GM23248 (cell line): ENCODE measurements at places on chromosomes 5 and 9.
A peak's percentile ranks its signal among the peaks of the same experiment; 100 is the strongest.

DNA sequence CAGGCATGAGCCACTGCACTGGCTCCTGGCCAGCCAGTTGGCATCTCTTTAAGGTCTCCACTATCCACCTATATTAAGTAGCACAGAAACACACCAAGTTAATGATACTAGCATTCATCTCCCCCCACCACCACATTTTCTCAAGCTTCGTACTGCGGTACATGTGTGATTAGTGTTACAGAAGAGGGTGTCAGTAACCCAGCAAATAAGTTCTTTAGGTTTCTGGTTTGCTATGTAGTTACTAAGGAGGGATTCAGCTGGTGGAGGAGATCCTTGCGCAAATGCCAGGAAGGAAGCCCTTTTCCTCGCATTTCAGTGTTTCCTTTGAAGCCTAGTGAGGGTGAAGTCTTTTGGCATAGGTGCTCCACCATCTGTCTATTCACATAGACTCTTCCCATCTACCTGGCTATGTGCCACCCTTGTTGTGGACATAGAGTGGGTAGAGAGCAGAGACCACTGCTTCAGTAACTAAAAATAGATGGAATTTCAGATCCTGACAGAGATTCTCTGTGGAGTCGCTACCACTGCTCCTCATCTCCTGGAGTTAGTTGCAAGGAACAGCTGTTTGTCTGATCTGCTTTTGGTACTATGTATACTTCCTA is 16.7 kb downstream of the UBE2D2 start:
- DNase-seq, result no peak

DNA sequence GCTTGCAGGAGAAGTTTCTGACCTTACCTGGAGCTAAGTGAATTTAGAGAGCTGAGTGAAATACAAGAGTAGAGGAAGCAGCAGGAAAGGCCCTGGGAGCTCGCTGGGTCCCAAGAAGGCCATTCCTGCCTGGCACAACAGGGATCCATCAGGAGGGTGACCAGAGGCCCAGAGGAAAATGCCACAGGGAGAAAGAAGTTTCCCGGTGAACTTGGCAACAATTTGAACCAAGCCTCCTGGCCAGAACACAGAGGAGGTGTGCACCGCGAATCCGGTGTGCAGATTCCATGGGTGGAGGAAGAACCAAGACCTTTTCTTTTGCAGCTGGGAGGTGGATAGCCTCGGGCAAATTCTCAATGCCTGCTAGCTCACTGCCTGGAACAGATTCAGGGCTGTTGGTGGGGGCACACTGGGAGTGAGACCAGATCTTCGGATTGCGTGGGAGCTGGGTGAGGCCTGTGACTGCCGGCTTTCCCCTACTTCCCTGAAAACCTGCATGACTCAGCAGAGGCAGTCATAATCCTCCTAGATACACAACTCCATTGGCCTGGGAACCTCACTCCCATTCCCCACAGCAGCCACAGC is 1850.9 kb upstream of the NUDT12 start:
- DNase-seq, result no peak

DNA sequence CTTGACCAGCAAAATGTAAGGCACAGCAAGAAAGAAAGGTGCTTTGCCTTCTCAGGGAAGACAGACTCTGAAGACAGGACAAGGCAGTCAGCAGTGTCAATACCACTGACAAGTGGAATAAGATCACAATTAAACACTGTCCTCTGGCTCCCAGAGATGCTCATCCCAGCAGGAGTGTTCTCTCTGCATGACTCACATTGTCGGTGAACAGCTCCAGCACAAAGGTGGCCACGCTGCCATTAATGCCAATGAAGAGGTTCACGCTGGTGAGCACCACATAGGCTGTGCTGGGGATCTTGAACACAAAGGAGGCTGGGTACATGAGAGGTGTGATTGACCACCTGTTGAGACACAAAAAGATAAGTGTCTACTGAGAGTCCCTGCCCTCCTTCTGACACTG is 31.9 kb downstream of the NIPSNAP3B start:
- no peak for DNase-seq

GRCh38 chr5:175689147-175689991 is 31.5 kb downstream of the HRH2 start:
- DNase-seq, result peak; percentile 33

GRCh38 chr5:35790457-35790822 is 66.3 kb upstream of the IL7R start:
- DNase-seq, result no peak

- no peak for DNase-seq
These were observed 23.7 kb downstream of the BICD2 start for GRCh38 chr9:92740969-92741368.

- no peak for DNase-seq
These were observed 2.4 kb downstream of the PSD2 start for GRCh38 chr5:139797856-139798510.

DNA sequence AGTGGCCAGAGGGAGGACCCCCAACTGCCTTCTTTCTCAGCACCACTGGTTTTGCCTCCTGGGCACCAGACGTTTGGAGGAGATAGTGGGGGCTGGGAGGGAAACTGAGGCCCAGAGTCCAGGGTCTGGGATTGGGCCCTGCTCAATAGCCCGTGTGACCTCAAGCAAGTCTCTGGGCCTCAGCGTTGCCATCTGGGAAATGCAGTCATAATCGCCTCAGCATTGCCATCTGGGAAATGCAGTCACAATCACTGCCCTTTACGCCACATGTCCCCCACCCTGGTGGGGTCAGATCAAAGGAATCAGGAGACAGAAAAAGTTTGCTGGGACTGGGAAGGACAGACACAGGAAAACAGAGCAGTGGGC is 1.6 kb downstream of the SH2D3C start:
- DNase-seq, result no peak

DNA sequence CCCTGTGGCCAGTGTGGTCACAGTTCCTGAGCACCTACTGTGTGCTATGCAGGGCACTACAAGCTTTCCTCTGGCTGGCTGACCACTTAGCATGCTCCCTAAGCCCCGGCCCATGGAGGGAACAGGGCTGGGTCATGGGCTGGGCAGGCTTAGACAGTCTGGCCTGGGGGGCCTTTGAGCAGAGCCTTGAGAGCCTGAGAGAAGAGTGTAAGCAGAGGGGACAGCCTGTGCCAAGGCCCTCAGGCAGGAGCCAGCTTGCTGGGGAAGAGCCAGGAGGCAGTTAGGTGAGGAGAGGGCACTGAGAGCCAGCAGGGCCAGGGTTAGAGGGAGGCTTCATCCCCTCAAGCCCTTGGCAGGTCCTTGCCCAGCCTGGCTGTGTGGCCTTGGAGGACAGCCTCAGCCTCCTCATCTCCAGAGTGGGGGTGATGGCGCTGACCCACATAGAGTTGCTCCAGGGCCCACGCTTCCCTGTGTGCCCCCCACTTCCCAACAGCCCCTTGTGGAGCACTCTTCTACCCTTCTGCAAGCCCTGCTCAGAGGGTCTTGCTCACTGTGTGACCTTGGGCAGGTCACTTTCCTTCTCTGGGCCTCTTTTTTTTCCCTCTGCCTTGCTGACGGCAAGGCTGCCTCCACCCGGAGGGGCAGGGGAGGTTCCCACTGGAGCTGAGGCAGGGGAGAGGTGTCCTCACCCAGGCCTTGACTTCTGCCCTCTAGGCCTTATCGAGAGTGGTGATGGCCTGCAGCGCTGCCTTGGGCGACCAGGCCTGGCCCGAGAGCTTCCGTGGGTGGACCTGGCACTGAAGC is 107.1 kb downstream of the PHF2 start:
- DNase-seq, result no peak

DNA sequence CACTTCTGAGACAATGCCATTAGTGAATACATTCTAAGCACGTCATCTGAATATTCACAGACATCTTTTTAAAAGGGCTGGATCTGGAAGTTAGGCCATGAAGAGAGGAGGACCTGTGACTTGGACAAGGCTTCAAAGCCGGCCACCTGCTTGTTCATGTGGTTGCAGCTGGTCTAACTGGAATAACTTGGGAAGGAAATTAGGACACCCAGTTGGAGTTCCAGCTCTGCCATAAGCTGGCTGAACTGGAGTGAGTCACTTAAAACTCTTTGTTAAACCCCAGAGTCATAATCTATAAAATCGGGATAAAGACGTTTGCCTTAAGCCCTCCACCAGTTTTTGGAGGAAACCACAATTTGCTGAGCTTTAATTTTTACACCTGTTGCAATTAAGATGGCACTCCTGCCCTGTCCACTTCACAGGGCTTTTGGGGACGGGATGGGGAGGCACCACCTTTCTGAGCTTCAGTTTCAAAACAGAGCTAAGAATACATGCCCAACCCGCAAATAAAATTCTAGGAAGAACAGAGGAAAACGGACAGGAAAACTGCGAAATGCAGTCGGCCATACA is 536 bp upstream of the STX17 start:
- DNase-seq, result peak; percentile 35

GRCh38 chr5:150598821-150599273 is 41.6 kb upstream of the SYNPO start:
- DNase-seq, result no peak

DNA sequence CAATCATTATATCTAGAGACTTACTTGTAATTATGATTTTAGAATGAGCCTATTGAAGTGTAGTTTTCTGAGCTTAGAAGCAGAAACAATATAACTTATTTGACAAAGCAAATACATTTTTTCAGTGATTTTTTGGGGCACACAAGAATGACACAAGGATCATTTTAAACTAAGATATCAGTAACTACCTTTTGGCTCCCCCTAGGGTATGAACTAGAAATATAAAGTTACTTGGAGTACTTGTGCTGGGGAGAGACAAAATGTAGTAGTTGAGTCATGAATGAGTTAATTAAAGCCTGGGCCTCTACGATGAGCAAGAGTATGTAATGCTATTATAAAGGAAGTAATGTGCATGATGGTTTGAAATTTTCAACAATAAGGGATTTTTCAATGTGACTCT is 1244.1 kb upstream of the ACO1 start:
- DNase-seq, result peak; percentile 50

DNA sequence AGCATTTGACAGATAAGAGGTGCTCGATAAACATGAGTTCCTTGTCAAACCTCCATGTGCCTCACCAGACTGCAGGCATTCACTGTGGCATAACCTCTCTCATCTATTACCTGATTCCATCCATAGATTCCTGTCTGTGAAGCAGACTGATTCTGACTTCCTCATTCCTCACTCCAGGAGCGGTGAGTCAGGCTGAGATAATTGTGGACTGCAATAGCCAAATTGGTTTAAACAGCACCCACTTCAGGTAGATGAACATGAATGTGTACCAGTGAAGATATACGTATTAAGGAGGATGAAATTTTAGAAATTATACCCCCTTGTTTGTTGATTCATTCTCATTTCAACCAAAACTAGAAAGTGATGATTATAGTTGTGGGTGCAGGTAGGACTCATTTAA is 391.2 kb downstream of the HINT1 start:
- DNase-seq, result no peak

DNA sequence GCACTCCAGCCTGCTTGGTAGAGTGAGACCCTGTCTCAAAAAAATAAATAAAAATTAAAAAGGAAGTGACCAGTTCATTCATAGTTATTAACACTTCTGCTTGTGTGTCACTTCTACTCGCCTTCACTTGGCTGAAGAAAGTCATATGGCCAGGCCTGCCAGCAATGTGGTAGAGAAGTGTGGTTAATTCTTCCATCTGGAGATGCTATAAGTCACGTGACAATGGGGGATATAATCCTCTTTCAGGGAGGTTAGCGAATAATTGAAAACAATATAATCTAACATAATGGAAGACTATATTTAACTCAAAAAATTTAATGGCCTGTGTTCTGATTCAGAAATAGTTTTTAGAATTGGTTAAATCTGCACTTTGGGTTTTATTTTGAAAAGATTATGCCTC is 305.6 kb downstream of the DOCK8 start:
- no peak for DNase-seq

DNA sequence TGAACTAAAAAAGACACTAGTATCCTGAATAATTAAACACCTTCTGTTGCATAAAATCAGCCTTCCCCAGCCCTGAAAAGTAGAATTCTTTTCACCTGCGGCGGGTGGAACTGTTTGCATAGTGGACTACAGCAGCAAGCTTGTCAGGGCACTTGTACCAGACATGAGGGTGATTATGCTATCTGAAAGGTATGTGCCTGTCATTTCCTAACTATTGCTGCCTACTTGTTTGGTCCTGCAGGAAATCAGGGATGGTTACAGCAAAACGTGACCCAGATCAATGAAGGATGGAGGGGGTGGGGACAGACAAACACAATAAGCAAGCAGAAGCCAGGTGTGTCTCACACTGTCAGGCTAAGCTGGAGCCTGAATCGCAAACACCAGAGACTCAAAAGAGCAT is 385.6 kb downstream of the MLLT3 start:
- DNase-seq, result no peak

GRCh38 chr9:110133059-110133458 is 74.9 kb downstream of the C9orf152 start:
- peak; percentile 36 for DNase-seq

- DNase-seq, result no peak
These were observed 219.4 kb downstream of the FBN2 start for GRCh38 chr5:128318691-128319090.

DNA sequence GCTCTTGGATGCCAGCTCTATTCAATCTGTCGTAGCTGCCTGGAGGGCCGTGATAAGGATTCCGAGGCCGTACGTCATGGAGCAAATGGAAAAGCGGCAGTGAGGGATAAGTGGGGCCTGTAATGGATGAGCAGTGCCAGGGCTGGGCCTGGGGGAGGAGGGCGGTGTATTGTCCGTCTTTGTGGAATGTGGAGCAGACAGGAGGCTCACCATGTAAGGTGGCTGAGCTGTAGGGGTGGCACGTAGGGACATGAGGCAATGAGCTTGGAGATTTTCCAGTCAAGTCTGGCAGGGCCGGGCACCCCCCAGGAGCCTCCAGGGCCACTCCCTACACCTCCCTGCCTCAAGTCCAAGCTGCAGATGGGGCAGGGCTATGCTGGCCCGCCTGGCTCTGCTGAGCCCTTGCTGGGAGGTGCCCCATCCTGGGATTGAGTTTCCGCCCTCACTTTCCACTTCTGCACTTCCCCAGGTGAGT is 29.2 kb downstream of the NCS1 start:
- no peak for DNase-seq

GRCh38 chr9:90855208-90855902 is 53.7 kb downstream of the SYK start:
- no peak for DNase-seq

DNA sequence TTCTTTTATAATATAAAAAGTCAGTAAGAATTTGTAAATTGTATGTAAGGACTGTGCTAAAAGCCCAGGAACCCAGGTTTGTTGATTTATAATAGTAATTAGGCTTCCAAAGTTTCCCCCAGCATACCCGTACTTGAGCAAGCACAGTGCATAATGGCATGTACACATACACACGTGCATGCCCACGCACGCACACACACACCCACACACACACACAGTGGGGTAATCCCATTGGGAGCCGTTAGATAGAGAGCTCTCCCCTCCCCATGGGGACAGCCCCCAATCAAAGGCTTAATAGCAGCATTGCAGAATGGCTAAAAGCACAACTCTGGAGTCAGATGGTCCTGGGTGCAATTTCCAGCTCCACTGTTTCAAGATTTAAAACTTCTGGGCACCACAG is 319.7 kb upstream of the RFX3 start:
- no peak for DNase-seq

- DNase-seq, result peak; percentile 53
These were observed 36.2 kb downstream of the TNFSF8 start for GRCh38 chr9:114894206-114894605.
